ENCODE measurements at places on chromosomes 11 and 22.

DNA sequence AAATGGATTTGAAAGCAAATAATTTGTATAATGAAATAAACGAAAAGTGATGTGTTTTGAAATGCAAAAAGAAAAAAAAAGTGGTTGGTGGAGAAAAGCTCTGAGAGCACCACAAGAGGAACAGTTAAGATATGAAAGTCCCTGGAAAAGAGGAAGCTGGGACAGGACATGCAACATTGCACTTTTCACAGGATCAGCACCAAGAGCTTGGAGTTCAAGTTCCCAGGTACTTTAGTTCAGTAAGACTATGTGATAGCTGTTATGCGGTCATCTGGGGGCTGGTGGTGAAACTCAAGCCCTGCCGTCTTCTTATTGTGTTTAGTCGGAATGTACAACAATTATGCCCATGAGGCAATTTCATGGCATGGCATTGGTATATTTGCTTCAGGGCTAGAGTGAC lies 17.1 kb upstream of the MS4A4A start:
- DNase-seq = no peak

- no peak for DNase-seq
These were observed 168.2 kb downstream of the ETS1 start for GRCh38 chr11:128419012-128419767.

DNA sequence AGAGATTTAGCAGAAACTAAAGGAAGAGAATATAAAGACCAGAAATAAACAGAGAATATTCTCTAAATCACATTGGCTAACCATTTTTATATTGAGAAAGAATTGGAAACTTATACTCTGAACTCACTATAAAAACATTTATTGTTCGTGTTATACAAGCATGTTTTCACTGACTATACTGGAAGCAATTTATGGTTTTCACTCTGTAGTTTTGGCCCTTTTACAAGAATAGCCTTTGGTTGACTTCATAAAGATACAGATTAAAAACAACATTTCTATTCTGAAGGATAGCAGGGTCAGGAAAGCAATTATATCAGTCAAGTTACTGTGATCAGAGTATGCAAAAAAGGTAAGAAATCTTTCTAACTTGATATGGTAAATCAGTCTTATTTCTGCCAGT lies 965.7 kb upstream of the FAT3 start:
- DNase-seq = no peak

DNA sequence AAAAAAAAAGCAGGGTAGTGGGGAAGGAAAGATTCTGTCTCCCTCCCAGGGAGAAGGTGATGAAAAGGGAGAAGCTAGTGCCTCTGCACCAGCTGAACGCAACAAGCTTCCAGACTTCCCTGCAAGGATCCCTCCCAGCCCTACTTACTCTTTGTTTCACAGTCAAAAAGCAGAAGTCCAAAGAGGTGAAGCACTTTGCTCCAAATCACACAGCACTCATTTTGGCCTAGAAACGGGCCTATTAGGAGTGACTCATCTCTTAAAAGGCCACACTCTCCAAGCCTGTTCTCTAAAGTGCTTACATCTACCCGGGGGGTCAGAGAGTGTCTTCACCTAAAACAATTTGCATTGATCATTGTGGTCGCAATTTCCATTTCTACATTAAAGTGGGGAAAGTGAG lies 17.7 kb upstream of the GRK3 start:
- no peak for DNase-seq

DNA sequence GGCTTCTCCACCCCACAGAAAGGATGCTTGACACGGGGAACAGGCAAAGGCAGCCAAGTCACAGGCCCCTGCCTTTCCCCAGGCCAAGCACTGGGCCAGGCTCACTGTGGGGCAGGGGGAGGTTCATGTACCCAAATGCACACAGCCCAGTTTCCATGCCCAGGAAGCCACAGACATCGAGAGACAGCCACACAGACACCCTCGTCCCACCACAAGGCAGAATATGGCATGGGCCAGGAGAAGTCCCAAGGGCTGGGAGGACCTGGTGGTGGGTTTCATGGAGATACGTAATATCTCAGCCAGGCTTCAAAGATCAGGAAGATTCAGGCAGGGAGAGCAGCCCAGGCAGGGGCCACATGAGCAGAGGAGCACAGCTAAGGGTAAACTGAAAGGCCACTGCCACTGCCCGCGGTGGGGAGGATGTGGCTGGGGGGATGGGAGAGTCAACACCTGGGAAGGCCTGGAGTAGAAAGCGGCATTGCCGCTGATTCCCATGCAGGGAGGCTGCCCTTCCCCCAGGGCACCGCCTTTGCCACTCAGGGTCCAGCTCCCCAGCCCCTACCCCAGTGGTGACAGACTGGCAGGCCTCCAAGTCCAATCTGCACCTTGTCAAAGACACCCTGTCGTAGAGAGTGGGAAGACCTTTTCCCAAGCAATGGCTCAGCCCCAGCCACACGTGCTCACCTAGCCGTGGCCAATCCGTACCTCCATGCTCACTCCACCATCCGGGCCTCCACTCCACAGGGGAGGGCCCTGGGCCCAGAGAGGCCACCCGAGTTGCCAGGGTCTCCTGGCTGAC lies 2.4 kb upstream of the MFNG start:
- no peak for DNase-seq

GRCh38 chr11:61994981-61995380 lies 27.5 kb upstream of the FTH1 start:
- no peak for DNase-seq

GRCh38 chr11:11572386-11572785 lies 49.4 kb downstream of the GALNT18 start:
- no peak for DNase-seq

GRCh38 chr11:13388741-13389140 lies 74.3 kb downstream of the BTBD10 start:
- DNase-seq = no peak

GRCh38 chr11:129528296-129528695 lies 152.6 kb downstream of the BARX2 start:
- no peak for DNase-seq

- no peak for DNase-seq
These were observed 30.5 kb upstream of the FNBP4 start for GRCh38 chr11:47797633-47798032.

DNA sequence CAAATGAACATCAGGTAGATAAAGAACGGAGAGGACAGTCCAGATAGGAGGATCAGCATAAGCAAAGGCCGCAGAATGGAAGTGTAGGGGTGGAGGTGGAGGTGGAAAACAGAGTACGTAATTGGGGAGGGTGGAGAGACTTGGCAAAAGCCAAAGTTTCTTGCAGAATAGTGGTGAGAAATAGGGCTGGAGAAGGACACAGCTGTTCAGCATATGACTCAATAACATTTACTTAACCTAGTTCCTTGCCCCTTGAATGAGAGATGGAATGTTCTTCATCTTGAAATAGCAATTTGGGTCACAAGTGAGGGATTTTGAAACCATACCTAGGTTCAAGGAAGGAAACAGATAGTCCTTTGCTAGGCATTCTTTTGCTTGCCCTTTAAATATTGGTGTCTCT lies 235.9 kb upstream of the ARHGAP20 start:
- no peak for DNase-seq

DNA sequence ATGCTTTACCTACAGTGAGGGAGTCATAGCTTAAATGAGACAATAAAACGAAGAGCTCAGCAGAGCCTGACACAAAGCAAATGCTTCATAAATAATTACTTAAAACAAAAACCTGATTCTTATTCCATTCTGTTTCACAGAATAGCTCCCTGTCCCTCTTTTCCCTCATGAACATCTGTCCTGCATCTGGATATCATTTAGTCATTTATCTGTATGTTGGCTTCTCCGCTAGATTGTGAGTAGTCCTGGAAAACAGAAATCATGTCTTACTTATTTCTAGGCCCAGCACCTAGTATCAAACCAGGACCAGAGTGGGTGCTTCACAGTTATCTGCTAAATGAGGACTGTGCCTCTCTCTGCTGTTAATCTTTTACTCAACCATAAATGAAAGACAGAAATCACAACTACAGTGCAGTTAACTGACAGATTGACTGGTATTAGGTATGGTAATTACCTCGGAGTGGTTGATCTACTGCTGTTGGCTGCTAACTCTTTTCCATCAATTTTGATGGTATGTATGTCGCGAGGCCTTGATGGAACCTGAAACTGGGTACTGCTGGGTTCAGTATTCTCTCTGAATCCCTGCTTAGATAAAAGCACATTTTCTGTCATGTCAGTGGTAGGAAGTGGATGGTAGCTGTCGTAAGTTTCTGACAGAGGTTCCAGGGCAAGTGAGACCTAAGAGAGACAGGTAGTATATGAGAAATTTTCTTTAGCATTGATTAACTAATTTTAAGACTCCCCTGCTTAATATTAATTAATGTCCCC lies 31.5 kb downstream of the C2CD3 start:
- DNase-seq = no peak

DNA sequence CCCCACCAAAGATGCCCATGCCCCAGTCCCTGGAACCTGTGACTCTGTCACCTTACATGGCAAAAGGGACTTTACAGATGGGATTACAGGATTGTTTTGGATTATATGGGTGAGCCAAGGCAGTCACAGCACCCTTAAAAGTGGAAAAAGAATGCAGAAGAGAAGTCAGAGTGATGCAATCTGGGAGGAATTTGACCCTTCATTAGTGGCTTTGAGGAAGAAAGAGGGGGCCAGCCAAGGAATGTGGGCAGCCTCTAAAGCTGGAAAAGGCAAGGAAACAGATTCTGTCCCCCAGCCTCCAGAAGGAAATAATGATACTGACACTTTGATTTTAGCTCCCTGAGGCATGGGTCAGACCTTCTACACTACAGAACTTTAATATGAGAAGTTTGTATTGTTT lies 257.3 kb upstream of the ISX start:
- DNase-seq = no peak

- DNase-seq = no peak
These were observed 86.0 kb downstream of the GRIK4 start for GRCh38 chr11:120597250-120598215.

DNA sequence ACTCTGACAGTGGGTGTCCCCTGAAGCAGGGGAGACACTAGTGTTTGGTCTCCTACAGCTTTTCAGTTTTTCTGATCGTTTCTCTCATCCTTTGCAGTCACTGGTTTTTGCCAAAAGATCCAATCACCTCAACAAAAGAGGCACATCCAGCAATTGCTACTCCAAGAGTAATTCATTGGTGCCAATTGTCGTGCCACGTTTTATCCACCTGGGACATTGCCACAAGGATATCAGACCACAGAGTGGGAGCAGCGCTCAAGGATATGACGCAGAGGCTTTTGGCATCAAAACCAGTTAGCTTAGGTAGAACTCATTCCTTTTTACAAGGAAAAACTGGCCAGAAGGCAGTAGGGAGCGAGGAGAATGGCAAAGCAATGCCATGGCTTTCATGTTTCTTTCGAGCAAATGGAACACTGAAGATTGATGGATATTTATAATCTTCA lies 40.9 kb upstream of the BLID start:
- DNase-seq = peak; percentile 42

DNA sequence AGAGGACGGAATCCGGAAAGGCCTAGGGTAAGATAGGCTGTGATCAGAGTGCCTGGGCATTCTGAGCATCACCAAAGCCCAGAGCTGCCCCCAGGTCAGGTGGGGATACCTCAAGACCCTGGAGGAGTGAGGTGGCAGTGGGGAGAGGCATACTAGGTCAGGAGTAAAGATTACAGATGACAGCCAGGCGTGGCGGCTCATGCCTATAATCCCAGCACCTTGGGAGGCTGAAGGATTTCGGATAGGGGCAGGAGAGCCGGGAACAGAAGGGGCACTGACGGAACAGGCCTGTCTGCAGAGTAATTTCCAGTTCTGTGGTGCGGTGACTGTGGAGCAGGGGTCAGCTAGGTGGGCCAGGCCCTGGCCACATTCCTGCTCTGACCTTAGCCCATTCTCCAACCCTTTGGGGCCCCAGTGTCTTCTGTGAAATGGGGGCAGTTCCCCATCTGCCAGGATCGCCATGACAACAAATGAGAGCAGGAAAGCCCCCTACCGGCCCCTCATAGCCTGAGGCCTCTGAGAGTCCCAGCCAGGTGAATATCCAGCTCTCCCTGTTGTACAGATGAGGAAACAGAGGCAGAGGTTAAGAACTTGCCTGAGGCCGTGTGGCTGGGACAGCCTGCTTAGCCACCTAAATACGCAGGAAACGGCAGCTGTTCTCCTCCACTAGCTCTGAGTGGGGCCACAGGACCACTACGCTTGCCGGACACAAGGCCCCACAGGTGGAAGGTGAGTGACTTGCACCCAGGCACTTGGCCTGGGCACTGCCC lies 9.2 kb downstream of the BAD start:
- no peak for DNase-seq

DNA sequence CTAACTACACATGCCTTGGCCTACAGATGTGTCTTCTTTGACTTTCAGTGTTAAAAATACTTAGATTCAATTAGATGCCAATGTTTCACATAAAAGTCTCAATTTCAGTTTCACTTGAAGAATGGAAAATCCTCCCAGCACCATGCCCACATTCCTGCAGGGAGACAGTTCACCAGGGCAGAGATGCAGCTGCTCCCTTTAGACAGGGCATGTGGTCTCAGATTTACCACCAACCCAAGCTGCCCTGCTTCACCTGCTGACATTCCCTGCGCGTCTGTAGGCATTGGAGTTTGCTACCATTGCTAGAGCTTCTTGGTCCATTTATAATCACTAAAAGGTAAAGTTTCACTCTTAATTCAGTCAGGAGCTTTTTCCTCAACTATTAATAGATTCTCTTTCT lies 113.9 kb downstream of the ARFGAP2 start:
- DNase-seq = no peak

DNA sequence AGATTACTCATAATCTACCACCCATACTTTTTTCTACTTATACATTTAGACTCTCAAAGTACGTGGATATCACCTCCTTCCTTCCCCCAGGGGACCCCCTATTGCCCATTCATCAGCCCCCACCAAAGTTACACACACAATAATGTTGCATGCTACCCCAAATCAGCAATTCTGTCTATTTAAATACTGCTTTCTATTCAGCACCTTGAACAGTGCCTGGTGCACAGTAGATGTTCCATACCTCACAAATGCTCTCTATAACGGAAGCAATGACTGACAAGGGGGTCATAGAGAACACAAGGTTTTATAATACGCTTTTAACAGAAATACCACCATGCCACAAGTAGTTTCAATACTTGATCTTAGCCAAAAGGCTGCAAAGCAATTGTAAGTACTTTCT lies 370.7 kb downstream of the MIAT start:
- DNase-seq = no peak

Measured in left cardiac atrium (tissue), 4 donors.